Posterior vena cava (tissue), 2 donors: ENCODE measurements at places on chromosomes 5 and 9. TPM values are rescaled to one million over a fixed set of nuclear protein-coding genes. Genes with fewer than 3 reads are reported as not detected.

CCNJL gene
- total RNA-seq: 1.0 TPM

ANXA2R gene
- total RNA-seq: 2.3 TPM

KCNN2 gene
- 0.46 TPM for total RNA-seq

DNA sequence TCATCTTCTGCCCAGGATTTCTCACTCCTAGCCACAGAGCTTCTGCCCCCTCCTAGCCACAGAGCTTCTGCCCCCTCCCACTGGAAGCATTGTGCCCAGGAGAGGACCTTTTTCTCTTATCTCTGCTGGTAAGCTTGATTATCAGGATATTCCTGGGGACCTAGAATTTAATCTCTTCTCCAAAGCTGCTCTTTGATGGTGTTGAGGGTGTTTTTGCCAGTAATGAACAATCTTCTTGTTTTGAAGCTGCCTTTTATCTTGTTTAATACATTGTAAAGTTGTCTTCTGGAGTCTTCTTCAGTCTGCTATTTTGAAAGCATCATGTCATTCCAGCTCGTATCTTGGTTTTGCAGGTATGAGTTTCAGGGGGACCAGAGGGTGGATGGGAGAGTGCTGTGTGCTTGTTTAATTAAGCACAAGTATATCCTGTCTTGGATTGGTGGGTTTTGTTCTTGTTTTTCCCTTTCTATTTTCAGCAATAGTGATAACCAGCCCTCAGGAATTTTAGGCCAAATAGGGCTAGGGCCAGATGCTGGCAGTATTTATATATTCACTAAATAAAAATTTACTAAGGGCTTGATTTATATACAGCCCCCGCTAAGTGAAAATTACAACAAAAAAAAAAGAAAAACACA lies 214.0 kb upstream of the DMRT1 start:
- DNase-seq: no peak

- DNase-seq: no peak
These were observed 15.3 kb downstream of the HSPA9 start for GRCh38 chr5:138559937-138560336.

DNA sequence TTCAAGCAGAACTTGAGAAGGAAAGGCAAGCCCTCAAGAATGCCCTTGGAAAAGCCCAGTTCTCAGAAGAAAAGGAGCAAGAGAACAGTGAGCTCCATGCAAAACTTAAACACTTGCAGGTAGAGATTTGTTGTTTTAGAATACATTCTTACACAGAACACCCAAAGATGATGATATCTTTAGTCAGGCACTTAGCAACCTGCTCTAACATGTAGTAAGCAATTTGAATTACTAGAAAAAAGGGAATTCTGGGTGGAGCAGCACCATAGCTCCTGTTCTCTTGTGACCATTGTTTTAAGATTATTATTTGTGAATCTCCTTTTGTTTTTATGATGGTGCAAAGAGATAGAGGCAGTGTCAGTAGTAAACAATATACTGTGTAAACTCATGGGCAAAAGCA lies 63.1 kb downstream of the RAB14 start:
- no peak for DNase-seq

GRCh38 chr5:124468671-124469411 lies 277.6 kb downstream of the ZNF608 start:
- DNase-seq: no peak

- no peak for DNase-seq
These were observed 24.6 kb upstream of the IFNB1 start for GRCh38 chr9:21102305-21102704.
